ENCODE measurements at places on chromosomes 2 and 18.

DNA sequence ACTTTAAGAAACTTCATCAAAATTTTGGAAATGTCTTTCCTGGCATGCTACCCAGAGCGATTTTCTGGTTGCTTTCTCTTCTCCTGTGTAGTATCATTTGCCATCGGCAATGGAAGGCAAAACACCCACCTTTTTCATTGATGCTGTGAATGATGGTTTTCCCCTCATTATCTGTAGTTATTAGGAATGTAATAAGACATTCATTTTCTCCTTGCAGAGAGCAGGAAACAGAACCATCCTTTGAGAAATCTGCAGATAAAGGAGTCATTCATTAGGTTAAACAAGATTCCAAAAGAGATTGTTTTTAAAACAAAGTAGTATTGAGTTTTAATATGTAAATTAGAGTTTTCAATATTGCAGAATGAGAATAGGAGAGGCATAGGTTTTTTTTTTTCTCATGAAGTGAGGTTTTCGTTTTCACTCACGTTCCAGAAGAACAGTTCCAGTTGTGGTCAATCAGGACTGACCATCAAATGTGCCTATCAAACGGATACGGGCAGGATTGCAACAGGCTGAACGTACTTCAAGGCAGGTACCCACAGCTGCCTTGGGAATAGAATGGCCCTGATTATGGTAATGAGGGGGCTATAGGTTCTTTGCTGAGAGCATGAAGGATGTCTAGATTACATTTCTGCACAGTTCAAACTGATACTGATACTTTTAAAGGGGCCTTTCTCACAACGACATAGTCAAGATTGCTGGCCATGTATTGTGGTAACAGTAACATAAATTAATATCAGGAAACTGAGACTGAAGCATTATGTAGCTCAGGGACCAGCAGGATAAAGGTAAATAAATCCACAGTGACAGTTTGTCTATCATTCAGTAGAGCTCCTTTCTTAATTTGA lies 49.8 kb upstream of the PLA2R1 start:
- no peak for DNase-seq

- DNase-seq, result no peak
These were observed 32.5 kb downstream of the BMPR2 start for GRCh38 chr2:202408546-202409140.

GRCh38 chr2:105052773-105053172 lies 14.9 kb downstream of the MRPS9 start:
- no peak for DNase-seq

DNA sequence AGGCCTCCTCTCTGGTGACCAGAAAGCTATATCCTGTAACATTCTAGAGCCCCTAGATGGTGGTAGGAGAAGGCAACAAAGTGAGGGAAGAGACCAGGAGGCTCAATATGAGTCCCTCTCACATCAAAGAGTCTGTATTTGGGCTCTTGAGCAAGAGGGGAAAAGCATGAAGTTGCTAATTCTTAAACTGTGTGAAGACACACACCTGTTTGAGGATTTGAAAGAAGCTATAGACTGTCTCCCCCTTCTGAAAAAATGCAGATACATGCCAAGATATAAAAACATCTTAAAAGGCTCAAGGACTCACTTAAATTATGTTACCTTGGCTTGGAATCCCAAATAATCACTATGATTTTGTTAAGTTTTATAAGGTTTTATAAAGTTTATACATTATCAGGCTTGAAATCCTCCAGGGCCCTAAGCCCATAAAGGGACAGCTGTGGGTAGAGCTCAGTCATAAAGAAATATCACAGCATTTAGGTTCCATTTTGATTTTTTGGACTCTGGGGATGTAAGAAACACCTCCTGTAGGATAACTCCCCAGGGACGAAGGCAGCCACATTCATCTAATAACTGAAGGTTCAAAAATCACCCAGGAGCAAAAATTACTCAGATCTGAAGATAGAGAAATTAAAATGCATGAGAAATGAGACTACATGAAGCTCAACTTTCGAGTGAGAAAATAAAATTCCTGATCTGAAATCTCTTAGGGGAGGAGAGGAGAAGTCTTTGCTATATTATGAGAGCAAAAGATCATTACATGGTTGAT lies 136.1 kb upstream of the LGALSL start:
- no peak for DNase-seq

DNA sequence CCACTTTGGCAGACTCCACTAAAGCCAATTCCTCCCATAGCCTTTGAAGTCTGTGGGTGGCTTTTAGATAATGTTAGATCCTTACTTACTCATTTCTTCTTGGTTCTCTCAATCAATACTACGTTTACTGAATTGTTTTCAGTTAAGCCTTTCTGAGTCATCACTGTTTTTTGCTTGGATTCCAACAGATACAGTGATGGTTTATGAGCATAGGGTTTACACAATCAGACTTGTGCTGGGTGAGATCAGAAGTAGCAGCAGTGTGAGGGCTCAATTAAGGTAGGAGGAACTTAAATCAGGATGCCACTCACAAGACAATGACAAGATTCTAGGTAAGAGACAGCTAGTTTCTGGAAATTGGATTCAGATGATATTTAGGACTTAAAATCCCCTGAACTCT lies 297.7 kb upstream of the DOK6 start:
- DNase-seq, result no peak

DNA sequence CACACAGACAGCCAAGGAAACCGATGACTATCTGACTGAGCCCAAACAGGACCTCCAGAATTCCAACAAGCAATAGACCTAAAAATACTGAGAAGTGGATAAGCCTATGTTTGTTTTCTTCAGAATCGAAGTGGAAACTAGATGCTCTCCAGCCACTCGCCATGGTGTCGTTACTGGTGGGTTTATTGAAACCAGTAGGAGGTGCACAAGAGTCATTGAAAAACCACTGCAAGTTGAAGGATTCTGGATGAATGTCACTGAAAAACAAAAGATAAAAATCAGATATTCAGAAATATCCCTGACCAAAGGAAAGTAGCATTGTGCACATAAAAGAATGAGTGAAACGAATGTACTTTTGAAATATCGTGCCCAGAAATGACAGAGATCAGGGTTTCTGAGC lies 15.3 kb downstream of the TM4SF20 start:
- no peak for DNase-seq

- no peak for DNase-seq
These were observed 8.3 kb downstream of the C2orf81 start for GRCh38 chr2:74413001-74413698.

DNA sequence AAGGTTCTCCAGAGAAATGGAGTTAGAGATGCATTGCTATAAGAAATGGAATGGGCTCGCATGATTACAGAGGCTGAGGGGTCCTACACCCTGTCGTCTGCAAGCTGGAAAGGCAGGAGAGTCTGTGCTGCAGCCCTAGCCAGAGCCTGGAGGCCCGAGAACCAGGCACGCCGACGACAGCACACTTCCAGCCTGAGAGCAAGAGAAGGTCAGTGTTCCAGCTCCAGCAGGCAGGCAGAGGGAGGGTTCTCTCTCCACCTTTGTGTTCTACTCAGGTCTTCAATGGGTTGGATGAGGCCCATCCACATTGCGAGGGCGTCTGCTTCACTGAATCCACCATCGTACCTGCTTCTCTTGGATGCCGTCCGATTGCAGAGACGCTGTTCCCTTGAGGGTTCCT lies 177.6 kb upstream of the HDAC4 start:
- DNase-seq, result no peak

GRCh38 chr2:234596696-234597575 lies 100.1 kb upstream of the ARL4C start:
- no peak for DNase-seq

DNA sequence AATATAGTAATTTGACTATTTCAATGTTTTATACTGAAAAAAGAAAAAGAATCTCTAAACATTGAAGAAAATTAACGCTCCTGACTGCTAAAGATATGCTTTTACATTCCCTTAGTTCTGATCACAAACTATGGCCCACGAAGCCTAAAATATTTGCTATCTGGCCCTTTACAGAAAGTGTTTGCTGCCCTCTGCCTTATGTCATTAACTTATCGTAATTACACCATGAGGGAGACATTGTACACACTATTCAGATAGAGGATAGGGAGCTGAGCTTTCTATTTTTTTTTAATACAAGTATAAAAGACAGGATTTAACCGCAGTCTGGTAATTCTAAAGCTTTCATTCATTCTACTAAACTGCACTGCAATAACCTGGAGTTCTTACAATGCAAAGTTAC lies 393.1 kb upstream of the DCC start:
- DNase-seq, result no peak

- no peak for DNase-seq
These were observed 159.1 kb downstream of the LNPK start for GRCh38 chr2:175842996-175843395.

- DNase-seq, result no peak
These were observed 2.6 kb downstream of the TMEM131 start for GRCh38 chr2:97992836-97993825.

- DNase-seq, result no peak
These were observed 44.1 kb downstream of the ATOH8 start for GRCh38 chr2:85797921-85798320.

DNA sequence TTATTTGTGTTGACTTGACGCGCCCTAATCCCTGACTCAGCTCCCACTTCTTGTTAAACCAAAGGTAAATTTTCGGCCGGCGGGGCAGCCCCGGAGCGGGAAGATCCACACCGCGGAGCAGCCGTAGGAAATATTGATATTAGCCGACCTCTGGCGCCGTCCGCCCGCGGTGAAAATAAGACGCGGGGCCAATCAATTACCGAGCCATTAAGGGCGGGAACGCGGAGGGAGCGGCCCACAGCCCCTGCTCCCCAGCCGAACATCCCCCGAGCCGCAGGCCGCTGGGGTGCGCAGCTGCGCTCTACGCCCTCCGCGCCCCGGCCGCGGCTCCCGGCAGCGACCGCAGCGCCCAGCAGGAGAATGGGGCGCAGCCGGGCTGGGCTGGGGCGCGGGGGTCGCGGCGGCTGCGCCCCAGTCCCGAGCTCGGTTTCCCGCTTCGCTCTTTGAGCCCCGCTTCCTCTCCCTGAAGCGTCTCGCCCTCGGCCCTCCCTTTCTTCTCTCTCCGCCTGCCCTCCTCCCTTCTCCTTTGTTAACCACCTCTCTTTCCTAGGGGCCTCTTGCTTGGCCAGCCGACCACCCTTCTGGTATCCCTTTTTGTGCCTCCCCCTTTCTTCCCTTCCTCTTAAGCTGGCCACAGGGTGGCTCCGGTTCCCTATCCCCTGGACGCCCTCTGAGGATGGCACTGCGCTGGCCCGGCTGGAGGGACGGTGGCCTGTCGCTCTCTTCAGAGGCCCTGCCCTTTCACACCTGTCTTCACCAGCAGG lies 40.9 kb downstream of the CELF4 start:
- DNase-seq, result no peak

- DNase-seq, result no peak
These were observed 147.2 kb downstream of the MBP start for GRCh38 chr18:76985156-76985950.

DNA sequence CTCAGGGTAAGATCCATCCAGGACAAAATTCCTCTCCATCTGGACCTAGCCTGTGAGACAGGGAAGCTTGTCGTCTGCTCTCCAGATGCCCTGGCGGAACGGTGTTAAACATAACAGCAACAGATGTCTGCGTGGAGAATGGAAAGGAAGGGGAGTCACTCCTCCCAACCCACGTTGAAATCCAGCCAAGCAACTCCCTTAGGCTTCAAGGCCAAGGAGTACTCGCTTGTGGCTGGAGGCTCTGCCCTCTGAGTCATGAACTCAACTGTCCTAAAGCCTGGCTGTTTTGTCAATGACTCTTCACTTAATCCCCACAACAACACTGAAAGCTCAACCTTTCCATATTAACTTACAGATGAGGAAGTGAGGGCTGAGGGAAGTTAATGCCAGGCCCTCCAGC lies 42.2 kb downstream of the TPO start:
- DNase-seq, result no peak

- no peak for DNase-seq
These were observed 8.6 kb downstream of the AGFG1 start for GRCh38 chr2:227480528-227480927.
